Activated CD8-positive, alpha-beta memory T cell treated with anti-CD3 and anti-CD28 coated beads, Interleukin-2, amount 10 ng/mL, durations not matched to agents 7 days and 5 days (primary cell): ENCODE measurements at places on chromosomes 5 and 9. TPM values are rescaled to one million over a fixed set of nuclear protein-coding genes. Genes with fewer than 3 reads are reported as not detected.

- H3K27me3 ChIP-seq: no peaks in the 10 kb centered on the region
- no peak overlapping the region for H3K27ac ChIP-seq
- DNase-seq: no peak
- H3K4me3 ChIP-seq: no peak overlapping the region
- no peaks in the 10 kb centered on the region for H3K36me3 ChIP-seq
Observed at GRCh38 chr9:75964427-75964826, 74.0 kb downstream of the PCSK5 start.

- no peaks in the 10 kb centered on the region for H3K36me3 ChIP-seq
- no peak overlapping the region for H3K4me3 ChIP-seq
- peaks cover 4% of the 10 kb centered on the region for H3K4me1 ChIP-seq
- DNase-seq: peak; percentile 82
- H3K27me3 ChIP-seq: no peaks in the 10 kb centered on the region
Observed at GRCh38 chr9:71806901-71807307, 38.6 kb upstream of the CEMIP2 start.

DNA sequence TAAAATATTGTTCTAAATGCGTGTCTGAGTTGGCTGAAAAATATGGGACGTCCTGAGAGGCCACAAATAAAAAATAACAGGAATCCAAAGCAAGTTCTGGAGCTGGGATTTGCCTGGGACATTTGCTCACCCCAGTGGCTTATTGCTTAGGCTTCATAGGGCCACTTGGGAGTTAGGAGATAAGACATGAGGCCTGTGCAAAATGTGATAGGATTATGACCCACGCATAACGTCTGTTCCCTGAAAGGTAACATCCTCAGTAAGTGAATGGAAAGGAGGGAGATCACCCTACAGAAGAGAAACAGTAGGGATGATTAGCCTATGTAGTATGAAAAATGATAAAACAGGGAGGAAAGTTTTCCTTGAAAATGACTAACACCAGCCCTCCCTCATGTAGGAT is 269.4 kb downstream of the EPB41L4A start:
- no peak overlapping the region for H3K4me3 ChIP-seq
- peaks cover 4% of the 10 kb centered on the region for H3K27me3 ChIP-seq
- DNase-seq: no peak
- no peaks in the 10 kb centered on the region for H3K36me3 ChIP-seq

DNA sequence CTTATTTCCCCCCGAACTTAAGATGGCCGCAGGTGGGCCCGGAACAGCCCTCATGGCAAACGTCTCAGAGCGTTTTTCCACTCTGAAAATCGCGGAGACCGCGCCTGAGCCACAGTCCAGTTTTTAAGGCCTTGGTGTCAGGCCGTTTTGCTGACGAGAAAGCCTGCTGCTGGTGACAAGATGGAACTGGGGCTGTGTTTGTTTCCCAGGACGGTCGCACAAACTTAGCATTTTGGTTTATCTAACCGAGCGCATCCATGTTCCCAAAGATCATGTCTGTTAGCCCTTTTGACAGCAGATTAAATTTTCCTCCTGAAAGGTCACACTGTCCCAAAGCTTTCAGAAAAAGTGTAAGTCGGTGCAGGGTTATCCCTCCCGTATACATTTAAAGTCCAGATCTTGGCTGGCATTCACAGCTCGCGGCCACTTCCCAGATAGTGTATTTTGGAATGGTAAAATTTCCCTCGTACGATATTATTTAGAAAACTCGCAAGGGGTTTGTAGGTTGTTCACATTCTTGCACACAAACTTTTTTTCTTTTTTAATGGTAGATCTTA is 812 bp downstream of the SREK1 start:
- DNase-seq: no peak
- H3K27me3 ChIP-seq: no peaks in the 10 kb centered on the region
- peaks cover 36% of the 10 kb centered on the region for H3K4me1 ChIP-seq
- H3K36me3 ChIP-seq: peaks cover 18% of the 10 kb centered on the region
- peak overlapping the region; percentile 97 for H3K4me3 ChIP-seq

DNA sequence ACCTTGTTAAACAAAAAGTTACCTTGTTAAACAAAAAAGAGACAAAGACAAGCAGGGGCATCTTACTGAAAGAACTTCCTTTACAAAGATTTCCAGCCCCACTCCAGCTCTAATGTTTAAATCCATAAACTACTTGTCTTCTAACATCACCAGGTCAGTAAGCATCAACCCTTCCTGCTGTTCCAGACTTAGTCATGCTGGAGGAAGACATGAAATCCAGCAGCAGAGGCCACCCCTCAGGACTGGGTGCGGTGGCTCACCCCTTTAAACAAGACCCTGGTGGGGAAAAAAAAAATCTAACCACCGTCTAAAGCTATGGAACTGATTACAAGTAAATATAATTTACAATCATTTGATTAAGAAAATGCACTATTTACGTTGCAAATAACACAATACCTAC is 9.1 kb downstream of the PDCL start:
- no peak overlapping the region for H3K27ac ChIP-seq
- H3K36me3 ChIP-seq: peaks cover 32% of the 10 kb centered on the region
- no peak for DNase-seq
- H3K4me1 ChIP-seq: peaks cover 20% of the 10 kb centered on the region
- H3K4me3 ChIP-seq: no peak overlapping the region

The CHSY3 gene
- total RNA-seq: not detected
